ENCODE measurements at places on chromosomes 6 and 20.
A peak's percentile ranks its signal among the peaks of the same experiment; 100 is the strongest.

DNA sequence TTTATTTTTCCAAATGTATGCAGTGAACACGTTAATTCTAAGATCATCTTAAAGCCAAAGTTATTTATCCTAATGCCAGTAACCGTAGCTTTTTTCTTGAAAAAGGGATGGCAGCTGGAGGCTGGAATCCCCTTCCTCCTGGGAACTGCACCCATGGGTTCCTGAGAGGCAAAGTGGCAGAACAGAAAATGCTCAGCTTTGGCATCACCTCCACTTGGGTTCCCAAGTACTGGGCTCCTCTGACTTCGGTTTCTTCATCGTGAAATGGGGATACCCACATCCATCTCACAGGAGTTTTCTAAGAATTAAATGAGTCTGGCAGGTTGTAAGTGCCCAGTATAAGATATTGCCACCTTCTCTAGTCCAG is 6.2 kb upstream of the DDX43 start:
- DNase-seq = no peak

GRCh38 chr20:47418069-47418757 is 61.7 kb upstream of the ZMYND8 start:
- DNase-seq = no peak

GRCh38 chr20:1893721-1894470 is 1.3 kb upstream of the SIRPA start:
- no peak for DNase-seq

- DNase-seq = no peak
Measured at GRCh38 chr6:119720160-119720559, 370.6 kb upstream of the MAN1A1 start.

DNA sequence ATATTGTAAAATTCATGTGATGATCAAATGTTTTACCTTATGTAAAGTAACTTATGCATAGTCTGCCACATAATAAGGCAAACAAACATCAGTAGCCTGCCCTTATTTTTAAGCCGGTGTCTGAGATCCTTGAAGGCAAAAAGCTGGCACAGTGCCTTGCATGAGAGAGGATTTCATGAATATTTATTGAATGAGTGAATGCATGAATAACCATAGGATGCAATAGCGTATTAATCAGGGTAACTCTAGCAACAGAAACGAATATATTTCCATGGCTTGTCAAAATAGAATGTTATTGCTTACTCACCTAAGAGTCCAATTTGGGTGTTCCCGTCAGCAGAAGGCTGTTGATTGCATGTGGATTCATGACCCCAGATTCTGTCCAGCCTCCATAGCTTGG is 34.9 kb downstream of the BTBD3 start:
- no peak for DNase-seq

DNA sequence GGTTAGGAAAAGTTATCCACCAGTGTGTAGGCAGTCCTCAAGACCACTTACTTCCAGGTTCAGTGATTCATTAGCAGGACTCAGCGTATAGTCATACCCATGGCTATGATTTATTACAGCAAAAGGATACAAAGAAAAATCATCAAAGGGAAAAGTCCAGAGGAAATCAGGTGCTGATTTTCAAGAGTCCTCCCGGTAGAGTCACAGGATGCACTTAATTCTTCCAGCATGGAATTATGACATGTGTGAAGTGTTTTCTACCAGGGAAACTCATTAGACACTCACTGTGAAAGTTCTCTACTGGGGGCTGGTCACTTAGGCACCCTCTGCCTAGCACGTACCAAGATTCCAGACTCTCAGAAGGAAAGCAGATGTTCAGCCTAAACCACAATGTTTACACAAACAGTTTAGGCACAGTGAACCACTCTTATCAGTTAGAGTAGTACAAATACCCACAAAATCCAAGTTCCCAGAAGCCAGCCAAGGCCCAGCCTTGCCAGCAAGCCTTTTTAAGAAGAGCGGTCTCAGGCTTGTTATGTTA is 10.2 kb downstream of the WFDC3 start:
- peak; percentile 67 for DNase-seq

DNA sequence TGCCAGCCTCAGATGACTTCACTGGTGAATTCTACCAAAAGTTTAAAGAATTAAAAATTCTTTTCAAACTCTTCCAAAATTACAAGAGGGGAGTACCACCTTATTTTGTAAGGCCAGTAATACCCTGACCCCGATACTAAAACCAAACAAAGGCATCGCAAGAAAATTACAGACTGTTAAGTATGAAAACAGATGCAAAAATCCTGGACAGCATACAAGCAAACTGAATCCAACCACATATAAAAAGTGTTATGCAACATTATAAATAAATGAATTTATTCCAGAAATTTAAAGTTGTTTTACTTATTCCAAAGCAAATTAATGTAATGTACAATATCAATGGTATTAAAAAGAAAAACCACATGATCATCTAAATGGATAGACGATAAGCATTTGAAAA is 873.6 kb upstream of the GJE1 start:
- no peak for DNase-seq

DNA sequence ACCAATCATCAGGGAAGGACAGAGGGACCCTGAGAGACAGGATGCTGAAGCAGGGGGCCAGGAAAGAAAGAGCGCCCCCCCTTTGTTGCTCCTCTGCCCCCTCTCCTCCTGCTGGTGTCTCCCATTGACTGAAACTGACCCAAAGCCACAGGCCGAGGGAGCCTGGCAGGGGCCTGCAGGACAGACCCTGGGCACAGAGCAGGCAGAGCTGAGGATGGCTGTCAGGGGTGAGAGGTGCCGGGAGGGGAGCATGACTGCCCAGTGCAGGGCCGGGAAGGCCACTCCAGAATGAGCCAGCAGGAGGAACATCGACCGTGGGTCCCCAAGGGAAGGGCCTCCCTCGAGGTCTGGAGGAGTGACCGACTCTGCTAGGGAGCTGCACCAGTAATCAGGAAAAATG is 427.8 kb downstream of the PREX1 start:
- no peak for DNase-seq

GRCh38 chr6:15324427-15324985 is 78.6 kb downstream of the JARID2 start:
- DNase-seq = no peak

- DNase-seq = no peak
Measured at GRCh38 chr6:11320914-11321597, 88.6 kb upstream of the NEDD9 start.

- no peak for DNase-seq
Measured at GRCh38 chr20:19799325-19799724, 41.3 kb downstream of the RIN2 start.

- DNase-seq = no peak
Measured at GRCh38 chr6:158543606-158544185, 16.2 kb upstream of the TMEM181 start.

DNA sequence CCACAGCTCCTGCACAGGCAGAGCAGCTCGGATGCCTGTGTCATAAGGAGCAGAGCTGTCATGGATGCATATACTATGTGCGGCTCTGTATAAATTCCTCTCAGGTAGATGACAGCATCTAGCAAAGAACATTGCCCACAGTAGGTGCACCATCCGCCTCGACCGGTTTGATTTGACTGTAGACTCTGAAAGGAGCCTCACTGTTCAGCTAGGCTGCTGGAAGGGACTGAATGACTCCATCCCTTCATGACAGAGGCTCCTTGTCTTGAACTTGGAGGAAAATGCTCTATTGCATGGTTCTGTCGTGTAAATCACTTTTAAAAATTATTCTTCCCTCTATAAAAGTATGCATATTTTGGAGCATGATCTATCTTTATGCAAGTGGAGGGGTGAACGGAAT is 128.8 kb upstream of the QKI start:
- no peak for DNase-seq

DNA sequence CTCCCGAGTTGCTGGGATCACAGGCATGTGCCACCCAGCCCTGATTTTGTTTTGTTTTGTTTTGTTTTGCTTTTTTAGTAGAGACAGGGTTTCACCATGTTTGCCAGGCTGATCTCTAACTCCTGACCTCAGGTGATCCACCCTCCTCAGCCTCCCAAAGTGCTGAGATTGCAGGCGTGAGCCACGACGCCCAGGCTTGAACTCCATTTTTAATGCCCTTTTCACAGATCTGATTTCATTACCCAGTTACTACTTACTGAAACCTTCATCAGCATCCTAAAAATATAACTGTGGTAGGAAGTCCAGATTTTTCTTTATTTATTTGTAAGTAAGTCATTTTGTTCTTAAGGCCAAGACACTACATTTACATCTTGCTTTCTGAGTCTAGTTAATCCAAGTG is 64.0 kb downstream of the HDDC2 start:
- no peak for DNase-seq

DNA sequence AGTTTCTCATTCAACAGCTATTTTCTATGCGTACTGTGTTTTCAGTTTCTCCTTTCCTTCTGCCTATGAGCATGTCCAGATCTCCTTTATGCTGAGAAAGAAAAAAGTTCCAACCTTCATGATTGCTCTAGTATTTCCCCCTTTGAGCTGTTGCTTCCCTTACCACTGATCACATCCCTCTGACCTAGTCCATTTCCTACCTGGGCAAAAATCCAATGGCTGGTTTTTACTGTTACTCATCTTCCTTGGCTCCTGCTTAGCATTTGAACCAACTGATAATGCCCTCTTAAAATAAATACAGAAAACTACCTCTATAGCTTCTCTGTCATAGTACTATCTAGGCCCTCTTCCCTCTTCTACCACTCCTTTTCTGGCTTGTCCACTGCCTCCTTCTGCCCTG is 6.0 kb downstream of the RFX6 start:
- DNase-seq = no peak

- no peak for DNase-seq
Measured at GRCh38 chr6:10520468-10520867, 683 bp upstream of the GCNT2 start.

DNA sequence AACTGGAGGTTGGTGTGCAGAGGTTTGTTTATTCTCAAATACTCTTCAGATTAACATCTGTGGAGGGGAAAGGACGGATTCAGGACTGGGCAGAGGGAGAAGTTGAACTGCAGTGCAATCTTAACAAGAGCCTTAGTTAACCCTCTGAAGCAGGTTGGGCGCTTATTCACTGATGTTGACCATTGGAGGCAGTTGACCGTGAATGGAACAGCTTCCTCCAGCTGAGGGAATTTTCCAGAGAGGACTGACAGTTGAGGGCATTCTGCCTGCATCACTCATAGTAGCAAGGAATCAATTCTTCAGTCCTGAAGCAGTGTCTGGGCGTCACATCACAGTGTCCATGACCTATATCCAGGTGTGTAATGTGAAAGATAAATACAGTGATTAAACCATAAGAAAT is 80.9 kb downstream of the PLCB4 start:
- DNase-seq = no peak

DNA sequence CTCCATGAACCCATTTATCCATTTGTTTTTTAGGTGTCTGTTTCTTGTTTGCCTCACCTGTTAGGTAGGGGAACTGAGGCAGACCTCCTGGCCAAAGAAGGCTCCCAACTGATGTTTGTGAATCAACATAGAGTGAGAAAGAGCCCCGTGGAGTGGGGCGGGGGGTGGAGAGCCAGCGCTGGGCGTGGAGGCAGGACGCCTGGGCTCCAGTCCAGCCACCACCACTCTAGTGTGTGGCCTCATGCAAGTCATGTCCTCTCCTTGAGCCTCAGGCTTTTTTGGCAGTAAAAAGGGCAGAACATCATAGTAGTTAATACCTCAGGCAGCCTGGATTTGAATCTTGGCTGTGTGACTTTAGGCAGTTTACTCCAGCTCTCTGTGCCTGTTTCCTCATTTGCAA is 42.2 kb upstream of the SCRT2 start:
- DNase-seq = no peak

DNA sequence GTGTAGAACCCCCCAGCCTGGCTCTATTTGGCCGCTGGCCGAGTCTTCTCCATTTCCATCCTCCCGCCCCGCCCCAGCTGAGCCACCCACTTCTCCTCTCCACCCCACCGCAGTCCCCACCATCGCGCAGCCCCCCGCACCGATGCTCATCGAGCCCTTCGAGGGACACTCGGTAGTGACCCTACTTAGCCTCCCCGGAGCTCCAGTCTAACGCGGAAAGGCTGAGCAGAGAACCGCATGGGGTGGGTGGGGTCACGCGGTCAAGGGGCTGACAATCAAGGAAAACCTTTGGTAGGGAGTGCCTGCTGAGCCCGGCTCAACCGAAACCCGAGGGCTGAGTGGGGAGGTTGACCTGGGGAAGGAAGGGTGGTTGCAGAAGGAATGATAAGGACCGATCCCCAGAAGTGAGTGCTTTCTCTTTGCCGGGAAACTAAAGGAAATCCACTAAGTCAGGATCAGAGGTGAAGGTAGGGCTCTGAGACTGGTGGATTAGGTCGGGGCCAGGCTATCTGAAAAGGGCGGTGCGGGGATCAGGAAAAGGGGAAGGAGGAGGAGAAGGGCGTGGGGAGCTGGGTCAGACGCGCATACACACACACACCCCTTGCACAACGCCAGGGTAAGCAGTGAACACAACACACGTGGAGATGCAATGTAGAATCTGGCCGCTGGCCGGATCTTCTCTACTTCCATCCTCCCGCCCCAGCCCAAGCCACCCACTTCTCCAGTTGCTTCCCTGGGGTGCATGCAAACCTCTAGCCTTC is 49.8 kb downstream of the CPXM1 start:
- DNase-seq = no peak

DNA sequence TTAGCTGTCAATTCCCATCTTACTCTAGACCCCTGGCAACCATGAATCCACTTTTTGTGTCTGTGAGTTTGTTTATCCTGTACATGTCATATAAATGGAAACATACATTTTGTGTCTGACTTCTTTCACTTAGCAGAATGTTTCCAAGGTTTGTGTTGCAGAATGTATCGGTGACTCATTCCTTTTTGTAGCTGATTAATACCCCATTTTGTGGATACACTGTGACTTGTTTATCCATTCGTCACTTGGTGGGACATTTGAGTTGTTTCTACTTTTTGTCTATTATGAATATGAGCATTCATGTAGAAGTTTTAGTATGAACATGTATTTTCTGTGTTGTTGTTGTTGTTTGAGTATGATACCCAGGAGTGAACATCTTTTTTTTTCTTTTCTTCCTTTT is 21.4 kb downstream of the CDYL start:
- DNase-seq = no peak

GRCh38 chr6:3351105-3351676 is 92.4 kb downstream of the PSMG4 start:
- no peak for DNase-seq

GRCh38 chr6:147509891-147510290 is 1.4 kb downstream of the SAMD5 start:
- DNase-seq = no peak

- no peak for DNase-seq
Measured at GRCh38 chr6:23826572-23826971, 299.4 kb upstream of the NRSN1 start.

GRCh38 chr6:170347091-170347490 is 40.5 kb downstream of the FAM120B start:
- no peak for DNase-seq

GRCh38 chr6:133286765-133287164 is 45.6 kb downstream of the EYA4 start:
- no peak for DNase-seq

Measured in BJ (cell line).